ENCODE measurements at places on chromosomes 1 and 21.

GRCh38 chr1:32702599-32703478, at the start of gene SYNC:
Gene SYNC (minus strand): TSS chr1:32702770. CDS start chr1:32702660, 110 bp downstream.
- no peak for DNase-seq

DNA sequence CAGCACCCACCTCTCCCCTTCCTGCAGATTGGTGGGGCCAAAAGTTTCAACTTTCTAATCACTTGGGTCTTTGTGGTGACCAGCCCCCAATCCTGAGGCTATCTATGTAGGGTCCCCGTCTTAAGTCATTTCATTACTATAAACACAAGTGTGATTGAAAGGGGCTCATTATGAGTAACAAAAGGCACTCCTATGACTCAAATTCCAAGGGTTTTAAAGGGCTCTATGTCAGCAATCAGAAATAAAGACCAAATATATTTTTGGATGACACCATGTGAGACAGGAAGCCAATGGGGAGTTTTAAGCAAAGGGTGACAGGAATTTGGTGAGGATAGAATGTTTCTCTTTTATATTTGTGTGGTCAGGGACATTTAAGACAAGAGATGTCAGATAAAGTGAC, 6.2 kb downstream of the ERO1B start:
- no peak for DNase-seq

- no peak for DNase-seq
Observed at GRCh38 chr1:176790786-176791185, 327.8 kb downstream of the PAPPA2 start.

- DNase-seq, result no peak
Observed at GRCh38 chr1:57033222-57034001, 67.6 kb upstream of the C8B start.

GRCh38 chr1:88982055-88982454, 10.4 kb downstream of the KYAT3 start:
- DNase-seq, result no peak

DNA sequence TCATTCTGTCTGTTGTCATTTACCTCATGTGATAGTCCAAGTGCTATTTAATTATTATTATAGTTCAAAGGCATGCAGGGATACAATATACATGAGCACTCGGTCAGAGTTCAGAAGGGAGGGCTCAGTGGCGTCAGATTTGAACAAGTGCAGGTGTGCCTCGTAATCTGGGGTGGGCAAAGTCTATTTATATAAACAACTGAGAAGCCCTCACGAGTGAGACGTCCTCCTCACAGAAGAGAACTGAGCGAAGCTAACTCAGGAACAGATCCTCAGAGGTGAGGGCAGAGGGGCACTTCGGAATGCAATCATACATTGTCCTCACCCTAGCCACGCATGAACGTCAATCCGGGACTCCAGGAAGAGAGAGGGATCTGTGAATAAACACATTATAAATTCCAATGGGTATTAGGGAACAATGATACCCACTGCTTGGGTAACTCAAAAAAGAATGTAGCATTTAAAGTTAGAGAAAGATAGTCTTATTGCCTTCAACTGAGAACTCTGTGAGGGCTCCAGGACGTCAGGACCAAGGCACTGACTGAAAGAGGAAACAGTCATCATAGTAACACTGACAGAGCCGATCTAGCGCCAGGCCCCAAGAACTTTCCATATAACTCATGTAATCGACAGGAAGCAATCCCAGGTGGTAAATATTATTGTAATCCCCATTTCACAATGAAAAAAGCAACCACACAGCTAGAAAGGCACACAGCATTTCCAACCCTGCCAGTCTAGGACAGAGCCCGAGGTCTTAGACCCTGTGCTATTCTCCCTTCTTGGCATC, 127.1 kb upstream of the B3GALT2 start:
- DNase-seq, result no peak

DNA sequence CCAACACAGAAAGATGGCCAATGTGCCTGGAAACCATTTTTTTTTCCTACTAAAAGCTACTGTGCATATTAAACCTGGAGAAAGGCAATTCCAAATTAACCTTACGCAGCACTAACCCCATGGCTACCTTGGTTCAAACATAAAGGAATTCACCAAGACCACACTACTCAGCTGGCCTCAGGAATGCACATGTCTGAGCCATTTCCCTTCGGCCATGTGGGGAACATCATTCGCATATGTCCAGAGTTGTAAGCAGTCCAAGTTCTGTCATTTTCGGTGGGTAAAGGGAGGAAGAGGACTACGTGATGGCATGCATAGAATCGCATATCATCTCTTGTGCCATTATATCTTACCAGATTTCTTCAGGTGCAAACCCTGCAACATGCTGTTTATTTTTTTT, 175.4 kb downstream of the NTMT2 start:
- no peak for DNase-seq

GRCh38 chr1:177246710-177247580, 76.2 kb downstream of the BRINP2 start:
- no peak for DNase-seq

DNA sequence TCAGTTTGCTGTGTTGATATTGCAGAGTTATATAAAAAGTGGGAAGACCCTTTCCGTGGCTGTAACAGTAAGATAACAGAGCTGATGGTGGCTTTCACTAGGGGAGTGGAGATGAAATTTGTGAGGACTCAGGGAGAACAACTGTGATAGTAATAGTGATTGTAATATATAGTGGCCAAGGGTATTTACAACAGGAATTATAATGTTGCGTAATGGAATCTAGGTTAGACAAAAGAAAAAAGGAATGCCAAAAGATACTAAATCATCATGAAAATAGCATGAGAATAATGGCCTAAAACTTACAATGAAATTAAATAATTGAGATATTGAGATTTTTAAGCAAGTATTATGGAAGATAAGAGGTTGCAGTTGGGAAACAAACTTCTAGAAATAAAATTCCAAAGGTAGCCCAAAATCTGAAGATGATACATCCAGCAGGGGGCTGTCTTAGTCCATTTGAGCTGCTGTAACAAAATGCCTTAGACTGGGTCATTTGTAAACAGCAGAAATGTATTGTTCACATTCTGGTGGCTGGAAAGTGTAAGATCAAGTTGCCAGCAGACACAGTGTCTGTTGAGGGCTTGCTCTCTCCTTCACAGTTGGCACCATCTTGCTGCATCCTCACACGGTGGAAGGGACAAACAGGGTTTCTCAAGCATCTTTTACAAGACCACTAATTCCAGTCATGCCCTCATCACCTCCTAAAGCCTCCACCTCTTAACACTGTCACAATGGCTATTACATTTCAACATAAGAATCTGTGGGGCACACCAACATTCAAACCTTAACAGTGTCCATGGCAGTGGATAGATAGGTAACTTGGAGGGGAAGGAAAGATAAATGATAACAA, 711.2 kb downstream of the MRPL39 start:
- no peak for DNase-seq

DNA sequence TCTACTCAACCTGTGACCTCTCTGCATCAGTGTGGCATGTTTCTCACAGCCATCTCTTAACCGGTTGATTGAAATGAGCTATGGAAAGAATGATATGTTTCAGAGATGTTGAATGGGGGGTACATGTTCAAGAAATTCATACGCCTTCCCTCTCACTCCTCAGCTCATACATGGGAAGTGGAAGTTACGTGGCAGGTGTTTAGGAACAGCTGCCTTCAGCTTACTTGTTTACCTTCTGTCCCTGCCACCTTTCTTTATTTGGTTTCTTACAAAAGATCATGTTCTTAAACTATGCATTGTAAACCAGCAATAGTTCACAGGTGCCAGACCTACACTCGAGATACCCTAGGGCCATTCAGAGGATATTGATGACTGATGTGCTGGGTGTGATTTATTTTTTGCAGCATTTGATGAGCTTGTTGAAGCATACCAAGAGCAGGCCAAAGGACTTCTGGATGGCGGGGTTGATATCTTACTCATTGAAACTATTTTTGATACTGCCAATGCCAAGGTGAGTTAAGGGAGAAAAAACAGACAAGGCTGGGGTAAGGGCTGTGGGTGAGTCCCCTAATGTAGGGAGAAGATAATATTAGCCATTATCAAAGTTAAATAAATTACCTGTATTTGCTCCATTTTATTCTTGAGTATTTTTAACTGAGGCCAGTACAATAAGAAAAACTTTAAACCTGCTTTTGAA, 17.4 kb downstream of the MTR start:
- no peak for DNase-seq

DNA sequence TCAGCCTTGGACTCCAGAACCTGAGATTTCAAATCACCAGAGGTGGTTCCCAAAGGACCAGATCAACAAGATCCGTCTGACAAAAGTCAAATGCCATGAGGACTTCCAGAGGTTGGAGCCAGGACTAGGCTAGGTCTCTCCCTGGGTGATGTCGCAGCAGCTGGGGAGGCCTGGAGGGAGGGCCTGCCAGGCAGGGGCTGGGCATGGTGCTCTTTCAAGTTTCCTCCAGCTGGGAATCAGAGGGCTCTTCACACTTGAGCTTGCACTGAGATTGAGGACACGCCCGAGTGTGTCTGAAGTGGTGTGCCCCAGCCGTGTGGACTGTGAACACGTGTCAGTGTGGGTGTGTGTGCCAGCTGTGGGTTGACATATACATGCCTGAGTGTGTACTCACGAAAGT, 21.3 kb upstream of the RSPO1 start:
- no peak for DNase-seq

DNA sequence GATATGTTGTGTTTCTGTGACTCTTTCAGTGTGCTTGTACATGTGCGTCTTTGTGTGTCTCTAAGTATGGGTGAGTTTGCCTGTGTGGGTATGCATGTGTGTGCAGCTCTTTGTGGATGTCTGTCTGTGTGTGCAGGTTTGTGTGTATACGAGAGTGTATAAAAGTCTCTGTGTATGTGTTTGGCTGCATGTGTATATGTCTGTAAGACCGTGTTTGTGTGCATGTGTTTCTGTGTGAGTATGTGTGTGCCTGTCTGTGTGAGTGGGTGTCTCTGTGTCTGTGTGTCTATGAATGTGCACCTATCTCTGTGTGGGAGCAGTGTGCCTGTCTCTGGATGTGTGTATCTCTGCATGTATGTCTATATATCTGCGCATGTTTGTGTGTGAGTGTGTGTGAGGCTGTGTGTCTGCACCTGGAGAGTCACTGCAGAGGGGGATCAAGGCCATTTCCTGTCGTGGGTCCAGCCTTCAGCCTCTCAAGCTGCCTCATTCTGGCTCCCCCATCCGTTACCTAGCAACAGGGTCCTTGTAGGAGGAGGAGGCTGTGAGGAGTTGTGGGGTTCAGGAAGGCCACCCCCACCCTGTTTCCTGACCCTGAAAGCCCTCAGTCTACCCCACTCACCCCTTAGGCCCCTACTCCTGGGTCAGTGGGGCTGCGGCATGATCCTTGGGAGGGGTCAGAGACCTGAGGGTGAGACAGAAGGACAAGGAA, 10.4 kb downstream of the FGR start:
- DNase-seq, result no peak

- no peak for DNase-seq
Observed at GRCh38 chr1:203599875-203600781, 26.5 kb upstream of the ATP2B4 start.

GRCh38 chr1:183911285-183911684, 106.4 kb downstream of the RGL1 start:
- DNase-seq, result no peak

- DNase-seq, result no peak
Observed at GRCh38 chr1:30852026-30852425, 56.5 kb downstream of the SDC3 start.

- DNase-seq, result no peak
Observed at GRCh38 chr1:177983077-177983476, 13.2 kb upstream of the SEC16B start.

DNA sequence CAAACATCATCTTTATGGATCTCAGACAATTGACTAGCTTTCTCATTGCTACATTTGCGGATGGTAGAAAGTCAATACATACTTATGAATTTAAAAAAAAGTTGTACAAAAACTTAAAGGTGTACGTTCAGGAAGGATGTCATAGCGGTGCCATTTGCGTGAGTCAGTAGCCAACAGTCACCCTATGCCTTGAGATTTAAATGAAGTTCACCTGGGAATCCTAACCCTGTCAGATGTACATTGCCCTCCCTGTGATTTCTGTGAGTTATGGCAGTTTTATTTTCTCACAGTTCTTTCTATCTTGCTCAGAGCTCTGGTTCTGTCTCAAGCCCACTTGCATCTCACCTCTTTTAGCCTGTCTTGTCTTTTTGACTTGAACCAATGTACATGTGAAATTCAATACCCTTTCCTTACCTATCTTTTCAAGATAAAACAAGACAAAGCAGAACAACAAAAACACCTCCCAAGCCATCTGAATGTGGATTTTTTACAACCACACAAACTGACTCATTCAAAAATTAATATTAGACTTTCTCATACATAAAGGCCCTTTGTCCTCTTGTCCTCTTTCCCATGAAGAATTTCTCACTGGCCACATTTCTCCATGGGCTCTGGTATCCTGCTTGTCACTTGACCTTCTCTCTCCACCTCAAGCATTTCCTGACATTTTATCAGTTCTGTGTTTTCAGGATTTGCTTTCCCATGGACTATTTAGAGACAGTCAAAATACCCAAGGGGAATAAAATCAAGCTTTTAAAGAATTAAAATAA, 25.3 kb upstream of the ZNF697 start:
- no peak for DNase-seq

GRCh38 chr1:45569571-45569961, 14.3 kb upstream of the NASP start:
- DNase-seq, result no peak

DNA sequence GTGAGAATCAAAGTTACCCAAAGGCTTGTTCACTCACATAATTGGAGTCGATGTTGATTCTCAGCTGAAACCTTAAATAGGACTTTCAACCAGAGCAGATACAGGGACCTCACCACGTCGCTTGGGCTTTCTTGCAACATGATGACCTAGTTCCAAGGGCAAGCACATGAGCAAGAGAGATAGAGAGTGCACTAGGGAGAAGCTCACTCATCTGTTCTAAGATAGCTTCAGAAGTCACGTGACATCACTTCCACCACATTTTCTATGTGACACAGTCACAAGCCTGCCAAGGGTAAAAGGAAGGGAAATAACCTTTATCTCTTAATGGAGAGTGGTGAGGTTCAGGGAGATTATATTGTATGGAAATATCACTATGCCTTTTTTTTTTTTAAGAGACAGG, 470.1 kb upstream of the PLXNA2 start:
- no peak for DNase-seq

GRCh38 chr1:160801836-160802580, 6.0 kb downstream of the LY9 start:
- no peak for DNase-seq

- DNase-seq, result no peak
Observed at GRCh38 chr21:27569831-27570230, 602.9 kb upstream of the ADAMTS5 start.

- no peak for DNase-seq
Observed at GRCh38 chr1:64601207-64601606, 131.3 kb downstream of the CACHD1 start.

DNA sequence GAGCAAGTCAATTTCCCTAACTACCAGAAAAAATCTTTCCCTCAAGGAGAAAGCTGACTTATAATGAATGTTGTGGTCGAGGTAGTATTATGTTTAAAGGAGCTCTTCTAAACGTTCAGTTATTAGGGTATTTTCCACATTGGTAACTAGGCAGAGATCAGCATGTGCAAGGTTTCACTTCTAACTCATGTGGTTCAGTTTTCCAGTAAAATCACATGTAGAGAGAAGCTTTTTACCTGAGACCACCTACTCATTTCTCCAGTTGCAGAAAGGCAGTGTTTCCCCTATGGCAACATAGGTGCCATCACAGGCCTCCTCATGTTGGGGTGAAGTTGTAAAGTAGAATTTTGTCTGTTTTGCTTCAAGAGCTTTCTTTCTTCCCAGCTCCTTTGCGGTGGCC, 23.7 kb downstream of the IL23R start:
- DNase-seq, result no peak

Data from stimulated activated CD8-positive, alpha-beta memory T cell treated with anti-CD3 and anti-CD28 coated beads, Interleukin-7, amount 100 ng/mL, for 1 hour (primary cell).